Myocyte (in vitro differentiated cells): ENCODE measurements at places on chromosomes 3 and 15. TPM values are rescaled to one million over a fixed set of nuclear protein-coding genes. Genes with fewer than 3 reads are reported as not detected.

GRCh38 chr15:69730281-69731080 lies 277.9 kb downstream of the RPLP1 start:
- DNase-seq = no peak

GRCh38 chr3:49563766-49564165 lies 9.5 kb downstream of the BSN start:
- DNase-seq = no peak

DNA sequence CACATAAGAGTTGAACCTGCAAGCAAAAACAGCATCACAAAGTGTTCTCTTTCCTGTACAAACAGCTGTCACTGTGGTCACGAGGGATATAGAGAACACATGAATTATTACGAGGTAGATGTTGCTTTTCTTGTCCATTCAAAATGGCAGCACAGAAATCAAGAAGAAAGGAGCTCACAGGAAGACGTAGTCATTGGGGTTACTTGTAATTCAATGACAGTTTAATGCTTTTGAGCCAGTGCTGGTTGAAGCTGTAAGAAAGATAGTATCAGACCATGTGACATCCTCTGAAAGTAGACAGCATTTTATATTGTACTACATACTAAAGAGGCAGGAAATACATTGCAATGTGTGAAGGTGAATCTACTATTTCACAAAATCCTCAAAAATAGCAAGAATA lies 140.4 kb downstream of the ABI3BP start:
- no peak for DNase-seq

DNA sequence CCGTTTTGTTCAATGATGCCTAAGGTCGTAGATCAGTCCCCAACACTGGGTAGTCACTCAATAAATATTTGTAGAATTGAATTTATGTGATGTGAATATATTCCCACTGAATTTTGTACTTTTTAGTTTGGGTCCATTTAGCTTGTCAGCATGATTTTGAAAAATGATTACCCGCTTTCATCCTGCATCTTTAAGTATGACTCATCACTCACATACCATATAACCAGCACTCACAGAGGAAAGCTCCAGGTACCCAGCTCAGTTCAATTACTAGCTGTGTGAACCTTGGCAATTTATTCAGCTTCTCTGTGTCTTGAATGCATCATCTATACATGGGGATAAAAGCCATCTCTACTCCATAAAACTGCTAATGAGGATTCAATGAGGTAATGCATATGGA lies 2.2 kb upstream of the MLF1 start:
- no peak for DNase-seq

DNA sequence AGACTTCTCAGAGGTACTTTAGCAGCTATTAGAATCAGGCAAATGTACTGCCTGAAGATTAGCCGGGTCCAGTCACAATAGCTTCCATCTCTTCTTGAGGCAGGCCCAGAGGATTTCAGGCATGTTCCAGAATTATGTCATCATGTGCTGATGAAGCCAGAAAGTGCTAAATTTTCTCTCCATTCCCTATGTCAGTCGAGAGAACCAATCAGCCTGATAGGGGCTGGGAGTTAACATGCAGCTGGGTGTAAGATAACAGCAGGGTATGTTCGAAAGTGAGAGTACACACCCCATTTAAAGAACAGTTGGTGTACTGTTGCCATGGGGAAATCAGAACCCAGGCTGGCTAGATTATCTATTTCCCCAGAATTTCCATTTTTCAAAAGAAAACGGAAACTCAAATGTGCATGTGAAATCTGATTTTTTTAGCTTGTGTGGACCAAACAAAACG lies 48.7 kb downstream of the MYH15 start:
- DNase-seq = no peak

- DNase-seq = no peak
Measured at GRCh38 chr15:101016581-101016980, 97.4 kb downstream of the LRRK1 start.

- DNase-seq = peak; percentile 80
Measured at GRCh38 chr15:90412356-90413194, 24.5 kb downstream of the IQGAP1 start.

- peak; percentile 74 for DNase-seq
Measured at GRCh38 chr15:39887832-39888231, 32.2 kb downstream of the GPR176 start.

Gene LDHAL6B
- not detected in 2 replicates for total RNA-seq
